ENCODE measurements at places on chromosomes 6 and 20. TPM values are rescaled to one million over a fixed set of nuclear protein-coding genes. Genes with fewer than 3 reads are reported as not detected.

GRCh38 chr6:4102687-4103244 lies 23.8 kb upstream of the FAM217A start:
- H3K4me3 ChIP-seq, result no peak overlapping the region
- no peak overlapping the region for H3K27ac ChIP-seq
- H3K4me1 ChIP-seq, result no peaks in the 10 kb centered on the region
- no peaks in the 10 kb centered on the region for H3K27me3 ChIP-seq
- no peaks in the 10 kb centered on the region for H3K36me3 ChIP-seq
- DNase-seq, result no peak

DNA sequence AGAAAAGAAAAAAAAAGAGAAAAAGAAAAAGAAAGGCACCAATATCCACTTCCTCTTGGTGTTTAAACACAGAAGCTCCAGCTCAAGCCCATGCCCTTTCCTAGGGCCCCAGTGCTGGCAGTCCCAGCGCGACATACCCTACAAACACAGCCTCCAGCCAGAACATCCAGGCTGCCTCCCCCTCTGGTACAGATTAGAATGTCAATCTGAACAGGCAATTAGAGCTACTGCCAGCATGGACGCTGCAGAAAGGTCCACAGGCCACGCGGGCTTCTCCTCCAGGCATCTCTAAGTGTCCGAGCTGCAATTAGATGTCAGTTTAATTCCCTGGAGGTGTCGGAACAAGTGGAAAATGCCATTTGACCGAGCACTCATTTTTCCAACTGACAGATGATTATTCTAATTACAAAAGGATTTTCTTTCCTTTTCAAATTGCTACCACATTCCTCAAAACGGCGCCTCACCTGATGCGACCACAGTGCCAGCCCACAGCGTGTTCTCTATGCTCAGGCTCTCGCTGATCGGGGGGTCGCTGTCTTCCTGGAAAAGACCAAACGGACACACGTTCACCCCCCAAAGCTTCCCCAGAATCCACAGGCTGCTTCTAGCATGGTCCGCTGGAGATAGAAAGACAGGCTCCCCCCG lies 79.5 kb downstream of the ATP9A start:
- peaks cover 7% of the 10 kb centered on the region for H3K36me3 ChIP-seq
- DNase-seq, result peak; percentile 65
- peaks cover 6% of the 10 kb centered on the region for H3K4me1 ChIP-seq

DNA sequence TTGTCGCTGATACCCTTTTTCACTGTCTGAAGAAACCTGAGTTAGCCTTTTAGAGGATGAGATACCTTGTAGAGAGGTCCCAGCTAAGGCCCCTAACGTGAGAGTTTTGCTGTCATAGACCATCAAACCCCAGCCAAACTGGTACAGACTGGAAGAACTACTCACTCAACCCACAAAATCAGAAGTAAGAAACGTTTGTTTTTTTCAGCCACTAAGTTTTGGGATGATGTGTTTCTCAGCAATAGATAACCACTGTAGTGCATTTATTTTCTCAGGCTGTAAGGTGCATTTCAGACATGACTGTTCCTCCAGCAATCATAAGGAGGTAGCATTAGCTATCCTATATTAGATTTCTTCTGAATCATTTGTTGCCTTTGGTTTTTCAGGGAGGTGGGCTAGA lies 407.3 kb upstream of the FLRT3 start:
- H3K4me3 ChIP-seq, result no peak overlapping the region
- H3K36me3 ChIP-seq, result no peaks in the 10 kb centered on the region
- H3K4me1 ChIP-seq, result no peaks in the 10 kb centered on the region
- no peak for DNase-seq
- H3K27me3 ChIP-seq, result no peaks in the 10 kb centered on the region
- no peak overlapping the region for H3K27ac ChIP-seq

DNA sequence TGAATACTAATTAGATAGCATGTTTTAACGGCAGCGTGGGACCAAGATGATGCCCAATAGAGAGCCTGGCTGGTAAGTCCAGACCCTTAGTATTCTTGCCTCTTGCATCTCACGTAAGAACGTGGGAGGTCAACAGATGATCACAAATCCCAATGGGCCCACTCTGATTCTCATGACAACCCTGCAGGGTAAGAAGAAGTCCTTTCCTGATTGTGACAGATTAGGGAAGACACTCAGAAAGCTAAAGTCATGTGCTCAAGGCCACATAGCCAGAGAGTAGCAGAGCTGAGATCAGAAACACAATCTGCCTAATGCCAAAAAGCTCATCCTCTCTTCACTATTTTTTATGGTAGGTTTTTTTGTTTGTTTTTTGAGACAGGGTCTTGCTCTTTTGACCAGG lies 103.8 kb downstream of the RALGAPA2 start:
- no peak overlapping the region for H3K4me3 ChIP-seq
- DNase-seq, result no peak
- no peaks in the 10 kb centered on the region for H3K4me1 ChIP-seq
- H3K27ac ChIP-seq, result no peak overlapping the region
- no peaks in the 10 kb centered on the region for H3K27me3 ChIP-seq

DDRGK1 gene
- 70.6 TPM for polyA plus RNA-seq

DNA sequence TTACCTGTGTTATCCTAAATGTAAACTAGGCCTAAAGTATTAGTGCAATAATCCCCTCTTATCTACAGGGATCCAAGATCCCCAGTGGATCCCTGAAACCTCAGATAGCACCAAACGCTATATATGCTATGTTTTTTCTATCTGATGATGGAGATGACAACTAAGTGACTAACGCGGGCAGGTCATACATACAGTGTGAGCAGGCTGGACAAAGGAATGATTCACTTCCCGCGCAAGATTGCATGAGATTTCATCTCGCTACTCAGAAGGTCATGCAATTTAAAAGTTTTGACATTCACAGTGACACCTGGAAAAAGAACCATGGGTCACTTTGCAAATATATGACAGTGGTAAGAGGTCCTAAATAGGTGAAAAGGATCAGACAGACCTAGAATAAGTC lies 875.9 kb downstream of the HACE1 start:
- H3K27me3 ChIP-seq, result no peaks in the 10 kb centered on the region
- no peak overlapping the region for H3K4me3 ChIP-seq
- H3K36me3 ChIP-seq, result no peaks in the 10 kb centered on the region
- no peak for DNase-seq

COL11A2 gene
- polyA plus RNA-seq, result 1.1 TPM

ADGB gene
- not detected for polyA plus RNA-seq

STX11 gene
- 0.15 TPM for polyA plus RNA-seq

GRCh38 chr20:20732641-20733040 lies 20.2 kb upstream of the RALGAPA2 start:
- H3K4me1 ChIP-seq, result peaks cover 12% of the 10 kb centered on the region
- no peak overlapping the region for H3K27ac ChIP-seq
- DNase-seq, result no peak
- peaks cover 3% of the 10 kb centered on the region for H3K27me3 ChIP-seq

DNA sequence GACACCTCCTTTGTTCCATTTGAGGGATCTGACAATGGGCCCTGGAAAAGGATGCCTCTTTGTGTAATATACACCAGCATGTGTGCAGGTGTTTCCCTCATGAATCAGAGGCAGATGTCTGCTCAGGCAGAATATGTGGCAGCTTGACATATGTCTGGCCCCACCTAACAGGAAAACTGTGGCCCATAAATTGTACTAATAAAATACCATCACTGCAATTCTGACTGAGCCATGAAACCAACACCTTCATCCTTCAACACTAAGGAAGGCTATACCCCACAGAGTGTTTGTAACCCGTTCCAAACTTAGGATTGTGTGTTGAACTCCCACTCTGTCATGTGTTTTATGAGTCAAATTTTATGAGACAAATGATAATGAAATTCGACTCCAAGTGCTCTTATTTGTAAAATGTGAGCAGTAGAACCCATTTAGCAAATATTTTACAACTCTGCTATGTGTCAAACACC lies 22.7 kb downstream of the LAMA4 start:
- peak overlapping the region; percentile 92 for H3K27ac ChIP-seq
- no peak for DNase-seq
- H3K4me1 ChIP-seq, result peaks cover 29% of the 10 kb centered on the region

SLA2 gene
- not detected for polyA plus RNA-seq

OR2H2 gene
- polyA plus RNA-seq, result not detected

CLVS2 gene
- polyA plus RNA-seq, result 0.05 TPM

C6orf47 gene
- 11.5 TPM for polyA plus RNA-seq

- no peak overlapping the region for H3K4me3 ChIP-seq
- no peak overlapping the region for H3K27ac ChIP-seq
- H3K36me3 ChIP-seq, result no peaks in the 10 kb centered on the region
- H3K27me3 ChIP-seq, result no peaks in the 10 kb centered on the region
Measured at GRCh38 chr20:37102571-37102970, 6.8 kb upstream of the RBL1 start.

DNA sequence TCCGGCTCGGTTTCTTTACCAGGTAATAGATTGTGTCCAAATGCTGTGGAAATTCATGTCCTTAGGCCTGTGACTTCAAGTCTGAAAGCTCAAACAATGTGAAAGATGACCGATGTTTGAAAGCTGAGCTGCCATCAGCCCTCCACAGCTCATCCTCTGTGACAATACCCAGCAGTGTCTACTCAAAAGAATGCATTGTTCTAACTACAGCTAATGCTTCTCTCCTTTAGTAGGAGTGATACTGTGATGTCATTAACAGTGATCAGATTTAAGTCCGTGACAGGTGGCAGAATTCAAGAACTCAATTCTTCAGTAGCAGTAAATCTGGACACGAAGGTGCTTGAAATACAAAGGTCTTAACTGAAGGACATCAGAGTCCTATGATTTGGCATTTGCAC lies 97.3 kb downstream of the RCAN2 start:
- no peaks in the 10 kb centered on the region for H3K27me3 ChIP-seq
- no peak overlapping the region for H3K27ac ChIP-seq
- no peak overlapping the region for H3K4me3 ChIP-seq
- no peak for DNase-seq
- no peaks in the 10 kb centered on the region for H3K4me1 ChIP-seq
- H3K36me3 ChIP-seq, result no peaks in the 10 kb centered on the region

- H3K27me3 ChIP-seq, result peaks cover 31% of the 10 kb centered on the region
- no peak overlapping the region for H3K27ac ChIP-seq
- no peak for DNase-seq
- no peaks in the 10 kb centered on the region for H3K4me1 ChIP-seq
- H3K36me3 ChIP-seq, result no peaks in the 10 kb centered on the region
Measured at GRCh38 chr6:31305703-31306219, 33.9 kb upstream of the HLA-C start.

ECT2L gene
- polyA plus RNA-seq, result 0.02 TPM

DNA sequence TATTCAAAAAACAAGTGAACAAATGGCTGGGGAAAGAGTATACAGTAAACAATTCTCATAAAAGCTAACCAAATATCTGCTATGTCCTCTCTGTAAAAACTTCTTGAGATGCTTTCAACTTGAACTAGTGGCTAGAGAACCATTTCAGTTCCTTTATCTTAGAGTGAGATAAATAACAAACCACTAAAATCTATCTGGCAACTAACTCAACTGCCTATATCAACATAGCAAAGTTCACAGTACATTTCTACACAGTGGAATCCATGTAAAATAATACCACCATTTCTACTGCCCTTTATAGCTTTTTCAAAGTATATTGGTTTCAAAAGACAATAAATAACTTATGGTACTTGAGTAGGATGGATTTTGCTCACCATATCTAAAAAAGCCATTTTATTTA lies 95.1 kb downstream of the MMS22L start:
- no peaks in the 10 kb centered on the region for H3K27me3 ChIP-seq
- no peak overlapping the region for H3K27ac ChIP-seq
- H3K36me3 ChIP-seq, result no peaks in the 10 kb centered on the region

SLC22A3 gene
- polyA plus RNA-seq, result not detected

DNA sequence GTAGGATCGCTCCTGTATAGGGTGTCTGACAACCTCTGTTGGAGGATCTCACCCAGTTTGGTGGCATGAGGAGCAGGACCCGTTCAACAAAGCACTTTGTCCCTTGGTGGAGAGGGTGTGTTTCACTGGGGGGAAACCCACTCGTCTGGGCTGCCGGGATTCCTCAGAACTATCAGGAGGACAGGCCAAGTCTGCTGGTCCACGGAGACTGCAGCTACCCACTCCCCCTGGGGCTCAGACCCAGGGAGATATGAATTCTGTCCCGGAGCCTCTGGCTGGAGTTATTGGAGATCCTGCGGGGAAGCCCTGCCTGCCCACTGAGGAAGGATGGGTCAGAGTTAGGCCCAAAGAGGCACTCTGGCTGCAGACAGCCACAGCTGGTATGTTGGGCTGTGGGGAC lies 233.1 kb downstream of the PKHD1 start:
- H3K4me1 ChIP-seq, result no peaks in the 10 kb centered on the region
- H3K4me3 ChIP-seq, result no peak overlapping the region
- H3K27ac ChIP-seq, result no peak overlapping the region
- no peaks in the 10 kb centered on the region for H3K36me3 ChIP-seq
- no peaks in the 10 kb centered on the region for H3K27me3 ChIP-seq

- no peak for DNase-seq
- H3K36me3 ChIP-seq, result no peaks in the 10 kb centered on the region
- no peaks in the 10 kb centered on the region for H3K27me3 ChIP-seq
- peaks cover 3% of the 10 kb centered on the region for H3K4me1 ChIP-seq
- H3K27ac ChIP-seq, result no peak overlapping the region
Measured at GRCh38 chr6:162165479-162165878, 562.1 kb downstream of the PRKN start.

GRCh38 chr6:163679753-163680152 lies 265.2 kb downstream of the QKI start:
- H3K27ac ChIP-seq, result no peak overlapping the region
- no peaks in the 10 kb centered on the region for H3K36me3 ChIP-seq
- H3K27me3 ChIP-seq, result no peaks in the 10 kb centered on the region
- no peak overlapping the region for H3K4me3 ChIP-seq

SLC44A4 gene
- 0.26 TPM for polyA plus RNA-seq

MROH8 gene
- polyA plus RNA-seq, result 3.5 TPM

DNA sequence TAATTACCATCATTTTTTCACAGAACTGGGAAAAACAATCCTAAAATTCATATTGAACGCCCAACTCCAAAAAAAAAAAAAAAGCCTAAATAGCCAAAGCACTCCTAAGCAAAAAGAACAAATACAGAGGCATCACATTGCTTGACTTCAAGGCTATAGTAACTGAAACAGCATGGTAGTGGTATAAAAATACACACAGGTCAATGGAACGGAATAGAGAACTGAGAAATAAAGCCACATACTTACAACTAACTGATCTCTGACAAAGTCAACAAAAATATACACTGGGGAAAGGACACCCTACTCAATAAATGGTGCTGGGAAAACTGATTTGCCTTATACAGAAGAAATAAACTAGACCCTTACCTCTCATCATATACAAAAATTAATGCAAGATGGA lies 89.6 kb downstream of the MRAP2 start:
- H3K36me3 ChIP-seq, result peaks cover 23% of the 10 kb centered on the region
- H3K27ac ChIP-seq, result no peak overlapping the region

DNA sequence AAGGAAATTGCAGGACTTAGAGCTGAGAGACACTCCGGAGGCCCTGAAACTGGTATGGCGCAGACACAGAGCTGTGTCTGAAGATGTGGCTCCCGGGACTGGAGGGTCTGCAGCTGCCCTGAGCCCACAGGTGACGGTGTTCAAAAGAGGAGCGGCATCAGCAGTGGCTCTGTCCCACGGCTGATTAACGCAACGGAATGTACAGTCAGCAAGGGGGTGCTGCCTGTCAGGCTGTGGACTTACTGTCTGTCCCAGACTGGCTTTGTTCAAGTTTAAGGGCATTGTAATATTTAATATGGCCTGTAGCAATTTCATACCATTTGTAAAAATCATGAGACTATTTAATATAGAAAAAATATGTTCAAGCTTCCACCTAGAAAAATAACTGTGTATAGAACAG lies 228.0 kb upstream of the TAB2 start:
- no peak overlapping the region for H3K4me3 ChIP-seq
- no peaks in the 10 kb centered on the region for H3K27me3 ChIP-seq
- no peak overlapping the region for H3K27ac ChIP-seq
- DNase-seq, result no peak
- H3K4me1 ChIP-seq, result peaks cover 8% of the 10 kb centered on the region
